SJSA1 (cell line): ENCODE measurements at places on chromosomes 12 and 14. TPM values are rescaled to one million over a fixed set of nuclear protein-coding genes. Genes with fewer than 3 reads are reported as not detected.

The TMEM132D gene
- not detected in 2 replicates for total RNA-seq

The GARIN6 gene
- total RNA-seq, result not detected in 2 replicates

GRCh38 chr12:22974865-22975264 is 349.9 kb downstream of the ETNK1 start:
- H3K36me3 ChIP-seq, result no peaks in the 10 kb centered on the region
- 0 out of 2 replicates have a peak overlapping the region, but pooled peaks have one; percentile 1 for H3K27ac ChIP-seq
- H3K4me3 ChIP-seq, result no peak overlapping the region
- H3K27me3 ChIP-seq, result no peaks in the 10 kb centered on the region

DNA sequence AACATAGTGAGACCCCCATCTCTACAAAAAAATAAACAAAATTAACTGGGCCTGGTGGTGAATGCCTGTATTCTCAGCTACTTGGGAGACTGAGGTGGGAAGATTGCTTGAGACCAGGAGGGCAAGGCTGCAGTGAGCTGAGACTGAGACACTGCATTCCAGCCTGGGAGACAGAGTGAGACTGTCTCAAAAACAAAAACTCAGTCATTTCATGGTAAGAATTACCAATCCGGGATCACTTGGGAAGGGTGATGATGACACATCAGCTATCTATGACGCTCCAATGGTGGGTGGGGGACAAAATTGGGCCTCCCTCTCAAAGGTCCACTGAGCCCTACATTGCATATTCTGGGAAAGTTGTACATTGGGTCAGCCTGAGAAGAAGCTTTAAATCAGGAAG is 47.7 kb downstream of the SERPINA3 start:
- no peak overlapping the region for H3K27ac ChIP-seq
- no peak overlapping the region for H3K4me3 ChIP-seq
- H3K27me3 ChIP-seq, result no peaks in the 10 kb centered on the region
- no peak for DNase-seq
- no peaks in the 10 kb centered on the region for H3K36me3 ChIP-seq

DNA sequence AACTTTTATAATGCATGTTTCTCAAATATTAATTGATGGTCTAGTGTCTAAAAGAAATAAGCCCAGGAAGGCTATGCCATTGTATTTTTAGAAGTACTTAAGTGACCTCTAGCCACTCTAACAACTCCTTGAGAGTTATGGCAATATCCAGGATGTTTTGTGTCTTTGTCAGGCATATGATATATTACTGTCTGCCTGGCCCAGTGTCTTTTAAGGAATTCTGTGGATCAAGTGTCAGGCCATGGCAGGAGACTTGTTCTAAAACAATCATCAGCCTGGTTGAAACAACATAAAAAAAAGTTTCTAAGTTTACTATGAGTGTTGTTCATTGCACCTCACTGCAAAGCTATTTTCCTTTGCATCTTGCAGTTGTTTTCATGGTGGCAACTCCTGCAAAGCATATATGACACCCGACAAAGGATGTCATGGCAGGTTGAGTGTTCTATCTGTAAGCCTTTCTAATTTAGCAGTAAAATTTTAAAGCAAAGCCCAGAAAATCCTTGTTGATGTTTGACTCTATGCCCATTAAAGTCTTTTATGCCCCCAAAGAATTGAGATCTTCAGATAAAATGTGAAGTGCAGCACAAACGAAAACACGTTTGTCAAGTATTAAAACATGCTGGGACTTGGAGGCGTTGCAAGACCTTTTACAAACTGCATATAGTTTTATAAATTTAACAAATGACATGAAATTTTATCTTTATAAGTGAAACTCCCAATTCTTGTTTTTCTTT is 89.5 kb upstream of the SLC38A2 start:
- H3K36me3 ChIP-seq, result no peaks in the 10 kb centered on the region
- H3K4me1 ChIP-seq, result peaks cover 12% of the 10 kb centered on the region
- DNase-seq, result peak; percentile 65
- peaks cover 75% of the 10 kb centered on the region for H3K27me3 ChIP-seq

DNA sequence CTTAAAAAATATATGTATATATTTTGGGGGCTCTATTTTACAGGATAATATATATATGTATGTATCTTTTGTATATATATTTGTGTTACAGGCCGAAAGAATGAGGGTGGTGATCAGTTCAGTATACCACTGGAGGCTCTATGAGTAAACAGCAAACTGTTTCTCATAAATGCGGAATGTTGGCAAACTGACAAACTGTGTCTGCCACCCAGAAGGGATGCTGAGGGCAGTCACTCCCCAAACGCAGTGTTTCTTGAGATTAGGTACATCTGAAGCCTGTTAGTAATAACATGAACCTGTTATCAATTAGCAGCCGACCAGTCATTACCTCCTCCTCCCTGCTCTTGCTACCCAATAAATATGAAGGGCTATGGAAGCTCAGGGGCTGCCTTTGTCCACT is 20.8 kb downstream of the TNFAIP2 start:
- no peaks in the 10 kb centered on the region for H3K36me3 ChIP-seq
- H3K4me1 ChIP-seq, result peaks cover 27% of the 10 kb centered on the region
- H3K27me3 ChIP-seq, result no peaks in the 10 kb centered on the region
- peak; percentile 88 for DNase-seq
- peak overlapping the region; percentile 88 for H3K27ac ChIP-seq

GRCh38 chr14:104345621-104346462 is 207.5 kb downstream of the KIF26A start:
- H3K27me3 ChIP-seq, result no peaks in the 10 kb centered on the region; the same call in 1 of the 2 replicates
- DNase-seq, result peak; percentile 31
- no peaks in the 10 kb centered on the region for H3K4me1 ChIP-seq
- H3K27ac ChIP-seq, result no peak overlapping the region
- no peaks in the 10 kb centered on the region for H3K36me3 ChIP-seq

DNA sequence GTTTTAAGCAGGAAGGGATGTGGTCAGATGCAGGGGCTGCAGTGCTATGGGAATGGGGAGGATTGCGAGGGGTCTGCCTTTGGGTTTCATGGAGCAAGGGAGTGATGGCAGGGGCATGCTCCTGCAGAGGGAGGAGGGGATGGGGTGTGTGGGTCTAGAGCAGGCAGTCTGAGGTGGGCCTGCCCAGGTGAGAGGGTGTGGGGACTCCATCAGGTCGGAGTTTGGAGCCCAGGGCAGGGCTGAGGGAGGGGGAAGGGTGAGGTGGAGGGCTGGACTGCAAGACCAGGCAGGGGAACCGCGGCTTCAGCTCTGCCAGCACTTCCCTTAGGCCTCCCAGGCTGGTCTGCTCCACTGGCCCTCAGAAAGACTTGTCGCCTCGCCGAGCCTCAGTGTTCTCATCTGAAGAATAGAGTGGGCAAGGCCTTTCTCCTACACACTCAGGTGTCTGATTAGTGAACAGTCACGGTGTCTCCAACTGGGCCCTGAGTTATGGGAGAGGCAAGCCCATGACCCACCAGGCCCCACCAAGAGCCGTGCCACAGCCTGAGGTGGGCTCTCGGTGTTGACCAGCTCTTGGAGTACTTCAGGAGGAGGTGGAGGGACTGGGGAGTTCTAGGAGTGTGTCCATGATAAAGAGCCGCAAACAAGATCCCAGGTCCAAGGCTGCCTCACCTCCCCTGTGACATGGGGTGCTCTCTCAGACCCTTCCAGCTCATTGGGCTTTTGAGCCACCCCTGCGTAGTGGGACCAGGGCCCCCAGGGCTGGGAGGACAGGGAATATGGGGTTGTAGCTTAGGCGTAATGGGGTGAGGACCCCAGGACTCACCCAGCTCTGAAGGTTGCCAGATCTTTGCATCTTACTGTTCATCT is 20.1 kb upstream of the KRT80 start:
- H3K36me3 ChIP-seq, result no peaks in the 10 kb centered on the region
- H3K27me3 ChIP-seq, result no peaks in the 10 kb centered on the region
- peaks cover 56% of the 10 kb centered on the region for H3K4me1 ChIP-seq
- no peak for DNase-seq

The BDKRB2 gene
- total RNA-seq, result 21.6 and 28.2 TPM in 2 replicates

GRCh38 chr12:129676411-129676810 is 227.4 kb downstream of the TMEM132D start:
- DNase-seq, result no peak
- no peaks in the 10 kb centered on the region for H3K36me3 ChIP-seq
- no peaks in the 10 kb centered on the region for H3K4me1 ChIP-seq
- no peak overlapping the region for H3K4me3 ChIP-seq

DNA sequence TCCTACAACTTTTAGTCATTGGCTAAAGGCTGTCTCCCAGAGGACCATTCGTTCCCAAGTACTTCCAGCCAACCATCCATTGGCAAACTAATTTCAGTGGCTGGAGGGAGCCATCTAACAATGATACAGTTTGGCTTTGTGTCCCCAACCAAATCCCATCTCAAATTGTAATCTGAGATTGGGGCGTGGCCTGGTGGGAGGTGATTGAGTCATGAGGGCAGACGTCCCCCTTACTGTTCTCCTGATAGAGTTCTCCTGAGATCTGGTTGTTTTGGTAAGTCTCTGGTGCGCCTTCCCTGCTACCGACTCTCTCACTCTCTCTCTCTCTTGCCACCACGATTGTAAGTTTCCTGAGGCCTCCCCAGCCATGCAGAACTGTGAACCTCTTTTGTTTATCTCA is 99.7 kb upstream of the FUT8 start:
- H3K27ac ChIP-seq, result no peak overlapping the region
- no peak for DNase-seq
- no peaks in the 10 kb centered on the region for H3K36me3 ChIP-seq
- peaks cover 11% of the 10 kb centered on the region for H3K4me1 ChIP-seq

DNA sequence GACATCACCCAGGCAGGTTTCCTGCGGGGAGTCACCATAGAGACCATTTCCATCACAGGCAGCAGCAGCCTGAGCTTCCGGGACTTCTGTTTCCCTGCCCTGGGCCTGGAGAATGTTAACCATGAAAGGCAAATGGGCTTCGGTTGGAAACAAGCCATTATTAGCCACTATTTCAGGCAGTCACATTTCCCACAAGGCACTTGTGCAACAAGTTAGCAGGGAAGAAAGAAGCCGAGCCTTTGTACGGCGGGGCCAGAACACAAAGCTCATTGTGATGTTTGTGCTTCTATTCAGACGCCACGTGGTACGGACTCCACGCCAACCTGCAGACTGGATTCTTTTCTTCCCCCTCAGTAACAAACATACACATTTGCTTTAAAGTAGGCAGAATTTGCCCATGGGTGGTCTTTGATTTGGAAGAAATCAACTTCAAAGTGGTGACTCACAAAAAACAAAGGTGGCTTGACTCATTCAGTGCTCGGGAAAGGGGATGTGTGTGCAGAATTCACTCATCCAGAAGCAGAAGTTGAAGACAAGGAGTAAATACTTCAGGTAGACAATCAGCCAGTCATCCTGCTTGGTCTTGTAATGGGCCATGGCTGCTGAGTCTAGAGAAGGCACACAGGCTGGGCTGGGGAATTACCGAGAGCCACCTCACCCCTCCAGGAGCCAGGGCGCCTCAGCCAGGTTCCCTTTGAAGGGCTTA is 154.2 kb upstream of the PRMT8 start:
- peak; percentile 81 for DNase-seq
- no peak overlapping the region; the same call in 1 of the 2 replicates for H3K27ac ChIP-seq
- H3K36me3 ChIP-seq, result no peaks in the 10 kb centered on the region

The ANKLE2 gene
- 64.0 and 72.6 TPM in 2 replicates for total RNA-seq

DNA sequence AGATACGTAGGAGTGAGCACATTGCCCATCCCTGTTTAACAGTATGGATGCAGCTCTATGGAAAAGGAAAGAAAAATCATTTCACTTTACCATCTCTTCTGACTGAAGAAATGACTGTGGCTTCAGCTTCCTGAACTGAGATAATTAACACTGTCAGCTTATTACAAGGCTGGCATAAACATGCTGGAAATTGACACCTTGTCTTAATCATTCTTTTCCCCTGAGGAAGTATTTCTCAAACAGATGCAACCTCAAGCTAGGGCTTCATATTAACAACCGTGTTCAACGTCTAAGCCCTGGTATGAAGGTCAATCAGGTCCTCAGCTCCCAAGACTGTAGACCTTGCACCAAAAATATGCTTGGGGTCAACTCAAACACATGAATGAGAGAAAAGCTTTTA is 25.0 kb downstream of the RERG start:
- no peak overlapping the region for H3K4me3 ChIP-seq
- H3K4me1 ChIP-seq, result no peaks in the 10 kb centered on the region
- H3K36me3 ChIP-seq, result no peaks in the 10 kb centered on the region
- no peak for DNase-seq
- H3K27me3 ChIP-seq, result no peaks in the 10 kb centered on the region; the same call in 1 of the 2 replicates

GRCh38 chr14:76640923-76641395 is 120.3 kb upstream of the VASH1 start:
- H3K27ac ChIP-seq, result no peak overlapping the region
- H3K27me3 ChIP-seq, result peaks cover 2% of the 10 kb centered on the region; the same call in 1 of the 2 replicates
- no peaks in the 10 kb centered on the region for H3K36me3 ChIP-seq

- no peak overlapping the region for H3K27ac ChIP-seq
- no peaks in the 10 kb centered on the region for H3K36me3 ChIP-seq
- no peaks in the 10 kb centered on the region for H3K4me1 ChIP-seq
- H3K27me3 ChIP-seq, result no peaks in the 10 kb centered on the region
Observed at GRCh38 chr14:65387628-65388027, 24.9 kb upstream of the FUT8 start.

- no peak for DNase-seq
- H3K4me3 ChIP-seq, result no peak overlapping the region
- H3K4me1 ChIP-seq, result 0 out of 2 replicates have a peak, but pooled peaks cover 5% of the 10 kb centered on the region
- no peaks in the 10 kb centered on the region for H3K36me3 ChIP-seq
Observed at GRCh38 chr12:21528953-21529352, 2.9 kb downstream of the SPX start.

- H3K27me3 ChIP-seq, result no peaks in the 10 kb centered on the region
- no peaks in the 10 kb centered on the region for H3K4me1 ChIP-seq
- DNase-seq, result no peak
- no peaks in the 10 kb centered on the region for H3K36me3 ChIP-seq
- no peak overlapping the region for H3K27ac ChIP-seq
Observed at GRCh38 chr14:75877292-75877691, 104.5 kb downstream of the TGFB3 start.

DNA sequence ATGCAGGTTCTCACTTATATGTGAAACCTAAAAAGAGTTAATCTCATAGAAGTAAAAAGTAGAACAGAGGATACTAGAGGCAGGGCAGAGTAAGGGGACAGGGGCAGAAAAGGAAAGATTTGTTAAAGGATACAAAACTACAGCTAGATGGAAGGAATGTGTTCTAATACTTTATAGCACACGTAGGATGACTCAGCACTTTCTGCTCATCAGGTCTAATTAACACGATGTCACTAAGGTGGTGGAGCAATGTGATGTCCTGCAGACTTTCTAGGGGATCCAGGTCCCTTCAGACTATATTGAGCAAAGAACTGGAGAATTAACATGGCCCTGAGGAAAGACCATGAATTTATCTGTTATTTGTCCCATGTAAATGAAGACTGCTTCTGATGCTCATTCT is 80.8 kb upstream of the CMKLR1 start:
- H3K4me3 ChIP-seq, result no peak overlapping the region
- no peaks in the 10 kb centered on the region for H3K36me3 ChIP-seq
- H3K4me1 ChIP-seq, result no peaks in the 10 kb centered on the region
- no peak for DNase-seq

The SERPINA4 gene
- not detected in 2 replicates for total RNA-seq
